Ureter (tissue), 1 donor: ENCODE measurements at places on chromosomes 2 and 18. TPM values are rescaled to one million over a fixed set of nuclear protein-coding genes. Genes with fewer than 3 reads are reported as not detected.

GRCh38 chr2:171308280-171309054 is 125.3 kb downstream of the METTL8 start:
- no peak for DNase-seq

- DNase-seq = no peak
Measured at GRCh38 chr2:199366406-199366805, 91.3 kb downstream of the SATB2 start.

DNA sequence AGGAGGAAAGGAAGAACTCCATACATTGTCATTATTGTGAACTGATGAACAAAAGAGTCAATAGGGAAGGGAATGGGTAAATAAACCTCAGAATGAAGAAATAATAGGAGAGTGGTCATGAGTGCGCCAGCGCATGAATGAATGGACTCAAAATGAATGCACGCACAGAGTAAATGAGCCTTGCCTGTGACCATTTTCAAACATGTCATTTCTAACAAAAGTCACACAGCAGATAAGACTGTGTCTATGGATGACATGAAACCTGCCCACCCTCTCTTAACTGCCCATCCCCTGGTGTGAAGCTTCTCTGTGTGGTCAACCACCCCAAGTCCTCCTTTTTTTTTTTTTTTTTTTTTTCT is 121.1 kb upstream of the TEX51 start:
- DNase-seq = no peak

GRCh38 chr2:18922276-18922675 is 332.9 kb upstream of the NT5C1B start:
- no peak for DNase-seq

DNA sequence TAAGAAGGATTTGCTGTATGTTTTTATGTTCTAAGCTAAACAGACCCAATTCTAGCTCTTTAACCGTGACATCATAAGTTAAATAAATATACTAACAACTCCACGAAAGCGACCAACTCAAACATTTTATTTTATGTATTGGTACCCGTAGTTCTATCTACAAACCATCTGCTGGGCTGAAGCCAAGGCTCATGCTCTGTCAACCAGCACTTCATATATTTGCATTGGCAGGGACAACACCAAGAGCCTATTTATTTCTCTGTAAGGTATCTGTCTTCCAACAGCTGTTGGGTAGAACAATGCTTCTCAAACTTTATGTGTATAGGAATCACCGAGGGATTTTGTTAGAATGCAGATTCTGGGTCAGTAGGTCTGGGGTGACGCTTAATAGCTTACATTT is 64.5 kb downstream of the PID1 start:
- no peak for DNase-seq

DNA sequence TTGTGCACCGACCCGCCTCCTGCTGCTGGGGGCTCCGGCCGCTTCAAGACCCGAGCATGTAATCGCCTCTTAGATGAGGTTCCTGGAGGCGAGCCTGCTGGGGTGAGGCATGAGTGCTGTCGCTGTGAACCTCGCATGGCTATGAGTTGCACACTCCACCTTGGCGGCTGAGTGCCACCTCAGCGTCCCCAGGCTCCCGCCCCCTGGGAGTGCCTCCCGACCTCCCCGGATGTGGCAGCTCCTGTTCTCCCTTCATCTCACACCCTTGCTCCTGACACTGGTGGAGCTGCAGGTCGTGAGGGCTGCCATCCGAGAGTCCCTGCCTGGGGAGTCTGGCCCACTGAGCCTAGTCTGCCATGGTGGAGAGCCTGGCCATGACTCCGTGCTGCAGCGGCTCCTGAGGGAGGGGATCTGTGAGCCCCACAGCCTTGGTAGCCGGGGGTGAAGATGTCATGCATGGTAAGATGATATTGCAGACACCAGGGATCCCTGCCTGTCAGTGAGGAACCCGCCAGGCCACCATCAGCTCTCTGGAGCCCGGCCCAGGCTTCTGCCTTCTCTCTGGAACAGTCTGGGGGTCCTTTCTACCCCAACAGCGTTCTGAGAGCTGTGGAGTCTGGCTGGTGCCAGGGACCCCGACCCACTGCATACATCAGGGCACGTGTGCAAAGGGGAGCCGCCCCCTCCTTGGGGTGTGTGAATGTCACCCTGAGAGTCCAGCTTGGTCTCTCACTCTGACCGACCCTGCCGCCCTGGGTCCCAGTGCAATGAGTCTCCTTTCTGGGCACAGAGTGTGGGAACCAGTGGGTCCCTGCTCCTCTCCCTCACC is 61.6 kb upstream of the HS6ST1 start:
- DNase-seq = no peak

GRCh38 chr2:3277748-3278520 is 99.7 kb downstream of the EIPR1 start:
- DNase-seq = no peak

DNA sequence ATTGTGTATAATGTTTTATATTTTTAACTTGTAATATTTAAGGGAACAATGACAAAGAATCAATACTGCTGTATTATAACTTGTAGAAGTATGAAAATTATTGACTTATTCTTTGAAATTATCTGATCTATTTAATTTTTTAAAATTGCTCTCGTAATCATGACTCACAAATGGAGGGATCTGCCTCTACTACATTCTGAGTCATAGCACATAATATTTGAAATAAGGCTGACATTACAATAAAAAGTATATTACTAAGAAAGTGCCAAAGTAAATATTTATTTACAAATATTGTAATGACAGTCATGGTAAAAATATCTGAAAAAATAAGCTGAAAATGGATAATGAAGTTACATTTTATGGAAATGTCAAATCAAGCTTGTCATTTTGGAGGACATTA is 1144.6 kb upstream of the CDH2 start:
- no peak for DNase-seq

- no peak for DNase-seq
Measured at GRCh38 chr2:210169516-210170195, 1.6 kb downstream of the KANSL1L start.

- no peak for DNase-seq
Measured at GRCh38 chr2:169438466-169439072, 40.7 kb upstream of the BBS5 start.

GRCh38 chr2:29130295-29130694 is 15.1 kb downstream of the CLIP4 start:
- no peak for DNase-seq

DNA sequence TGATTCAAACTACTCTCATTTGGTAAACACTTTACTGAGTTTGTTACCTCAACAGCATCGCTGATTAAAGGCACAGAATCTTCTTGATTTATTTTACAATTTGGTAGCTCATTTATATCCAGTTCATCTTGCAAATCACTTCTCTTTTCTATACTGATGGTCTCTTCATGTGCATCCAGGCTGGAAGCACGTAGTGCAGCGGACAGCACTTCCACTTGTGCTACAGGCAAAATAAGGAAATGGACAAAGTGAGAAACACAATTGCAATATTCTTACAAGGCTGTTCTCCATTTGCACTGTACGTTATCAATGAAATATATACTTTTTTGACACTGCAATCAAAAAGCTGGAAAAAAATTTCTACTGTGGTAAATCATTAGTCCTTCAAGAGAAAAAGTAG is 51.0 kb downstream of the PPP4R1 start:
- no peak for DNase-seq

DNA sequence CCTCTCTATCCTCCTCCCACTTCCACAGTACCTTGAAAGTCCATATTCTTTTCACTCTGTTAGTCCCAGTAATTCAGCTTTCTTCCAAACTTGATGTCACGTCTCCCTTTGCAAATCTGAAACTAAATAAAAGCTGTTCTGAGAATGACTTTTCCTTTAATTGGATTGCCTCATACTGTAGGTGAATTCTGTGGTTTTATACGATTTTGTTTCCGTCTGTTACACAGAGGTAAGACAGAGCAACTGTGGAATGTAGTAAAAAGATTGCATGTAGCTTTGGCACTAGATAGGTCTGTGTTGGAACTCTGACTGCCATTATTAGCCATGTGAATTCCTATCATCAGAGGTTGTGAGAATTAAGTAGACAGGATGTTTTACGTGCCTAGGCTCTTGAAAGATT is 25.9 kb downstream of the MALT1 start:
- DNase-seq = no peak

- no peak for DNase-seq
Measured at GRCh38 chr2:181120625-181121024, 140.2 kb downstream of the UBE2E3 start.

DNA sequence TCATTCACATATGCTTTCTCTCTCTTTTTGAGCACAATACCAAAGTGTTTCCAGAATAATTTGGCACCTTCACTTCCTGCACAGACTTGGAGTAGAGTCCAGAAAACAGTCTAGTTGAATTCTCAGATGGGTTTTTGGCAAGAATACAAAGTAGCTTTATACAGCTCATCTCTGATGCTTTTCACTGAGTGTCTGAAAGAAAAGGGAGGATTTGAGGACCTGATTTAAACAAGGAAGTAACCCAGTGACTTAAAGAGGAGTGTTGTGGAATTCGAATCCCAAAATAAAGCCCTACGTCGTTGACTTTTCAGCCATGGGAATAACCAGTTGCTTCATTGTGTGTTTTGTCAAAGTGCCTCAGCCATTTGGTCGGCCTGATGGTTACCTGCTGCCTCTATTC is 31.8 kb downstream of the METAP1D start:
- DNase-seq = no peak

- DNase-seq = no peak
Measured at GRCh38 chr2:10980071-10980470, 68.3 kb downstream of the KCNF1 start.

DNA sequence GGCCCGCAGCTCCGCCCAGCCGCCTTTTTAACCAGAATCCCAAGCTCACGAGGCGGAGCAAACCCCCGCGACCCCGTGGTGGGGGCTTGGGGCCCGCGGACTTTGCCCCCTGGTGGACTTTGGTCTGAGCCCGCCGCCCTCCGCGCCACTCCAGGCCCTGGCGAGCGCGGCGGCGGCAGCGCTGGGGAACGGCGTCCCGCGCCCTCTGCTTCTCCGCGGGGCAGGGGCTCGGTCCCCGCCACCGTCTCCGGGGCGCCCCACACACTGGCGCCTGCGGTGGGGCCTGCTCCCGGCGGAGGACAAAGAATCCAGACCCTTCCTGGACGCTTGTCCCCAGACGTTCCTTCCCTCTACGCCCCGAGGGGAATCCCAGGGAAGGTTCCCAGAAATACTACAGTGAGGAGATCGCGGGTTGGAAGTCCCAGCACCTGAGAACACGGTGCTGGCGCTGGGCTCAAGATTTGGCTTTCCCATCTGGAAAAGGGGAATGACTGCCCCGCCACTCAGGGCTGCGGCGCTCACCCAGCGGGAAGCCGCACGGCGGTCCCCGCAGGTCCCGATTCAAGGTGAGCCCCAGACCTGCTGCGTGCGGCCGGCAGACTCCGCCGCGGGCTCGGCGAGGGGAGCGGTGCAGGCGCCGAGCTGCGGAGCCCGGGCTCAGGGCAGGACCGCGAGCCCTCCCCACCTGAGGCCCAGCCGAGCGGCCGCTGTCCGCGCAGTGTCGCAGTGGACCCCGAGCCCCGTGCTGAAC is at the start of gene HAAO:
TSS of gene HAAO (minus strand) at position 1 of the 751 bp plus-strand sequence. CDS start 47 bp downstream, outside the sequence.
- peak; percentile 69 for DNase-seq

DNA sequence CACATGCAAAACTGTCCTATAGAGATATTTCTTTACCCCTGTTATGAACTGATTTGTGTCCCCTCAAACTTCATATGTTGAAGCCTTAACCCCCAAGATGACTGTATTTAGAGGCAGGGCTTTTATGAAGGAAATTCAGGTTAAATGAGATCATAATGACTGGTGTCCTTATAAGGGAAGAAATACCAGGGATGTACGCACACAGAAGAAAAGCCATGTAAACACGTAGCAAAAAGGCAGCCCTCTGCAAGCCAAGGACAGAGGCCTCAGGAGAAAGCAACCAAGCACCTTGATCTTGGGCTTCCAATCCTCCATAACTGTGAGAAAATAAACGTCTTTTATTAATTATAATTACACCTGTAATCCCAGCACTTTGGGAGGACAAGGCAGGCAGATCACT is 101.3 kb upstream of the NDUFV2 start:
- no peak for DNase-seq

DNA sequence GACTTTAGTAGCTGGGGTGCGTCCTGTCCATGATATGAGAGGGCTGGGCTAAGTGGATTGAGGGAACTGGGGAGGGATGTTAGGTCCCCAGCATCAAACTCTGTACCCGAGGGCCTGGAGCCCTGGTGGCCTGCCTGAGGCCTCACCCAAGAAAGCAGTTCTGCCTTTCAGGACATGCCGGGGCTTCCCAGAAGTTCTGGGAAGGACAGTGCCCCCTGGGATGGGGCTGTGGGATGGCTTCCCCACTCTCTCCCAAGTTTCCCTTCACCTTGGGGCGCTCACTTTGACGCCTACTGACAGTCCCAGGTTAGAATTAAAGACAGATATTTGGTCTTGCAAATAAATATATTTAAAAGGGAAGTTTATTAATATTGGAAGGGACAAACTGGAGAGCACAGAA is 1.8 kb downstream of the OXER1 start:
- DNase-seq = peak; percentile 32

DNA sequence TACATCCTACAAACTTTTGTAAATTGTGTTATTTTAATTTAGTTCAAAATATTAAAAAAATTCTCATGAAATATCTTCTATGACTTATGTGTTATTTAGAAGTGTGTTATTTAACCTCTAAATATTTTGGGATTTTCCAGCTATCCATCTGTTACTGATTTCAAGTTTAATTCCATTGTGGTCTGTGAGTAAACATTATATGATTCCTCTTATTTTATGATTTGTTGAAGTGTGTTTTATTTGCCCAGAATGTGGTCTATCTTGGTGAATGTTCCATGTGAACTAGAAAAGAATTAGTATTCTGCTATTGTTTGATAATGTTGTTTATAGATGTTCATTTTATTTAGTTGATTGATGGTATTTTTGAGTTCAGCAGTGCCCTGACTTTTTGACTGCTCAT is 136.0 kb downstream of the ZNF804A start:
- no peak for DNase-seq

DNA sequence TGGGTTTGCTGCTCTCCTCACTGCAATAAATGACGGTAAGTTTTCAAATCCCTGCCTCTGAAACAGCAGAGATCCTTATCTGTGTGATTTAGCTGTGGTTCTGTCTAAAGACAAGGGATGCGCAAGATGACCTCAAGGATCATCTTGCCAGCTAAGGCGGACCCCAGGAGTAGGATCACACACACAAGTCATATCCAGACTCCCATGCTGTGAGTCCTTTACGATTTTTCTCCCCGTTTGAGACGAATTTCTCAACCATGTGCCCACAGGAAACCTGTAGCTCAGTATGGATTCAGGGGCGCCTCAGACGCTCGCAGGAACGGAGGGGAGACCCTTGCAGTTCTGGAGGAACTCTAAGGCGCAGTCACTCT is 11.1 kb upstream of the DCTN1 start:
- DNase-seq = no peak

- DNase-seq = peak; percentile 24
Measured at GRCh38 chr2:1745171-1746023, 1.1 kb upstream of the PXDN start.

DNA sequence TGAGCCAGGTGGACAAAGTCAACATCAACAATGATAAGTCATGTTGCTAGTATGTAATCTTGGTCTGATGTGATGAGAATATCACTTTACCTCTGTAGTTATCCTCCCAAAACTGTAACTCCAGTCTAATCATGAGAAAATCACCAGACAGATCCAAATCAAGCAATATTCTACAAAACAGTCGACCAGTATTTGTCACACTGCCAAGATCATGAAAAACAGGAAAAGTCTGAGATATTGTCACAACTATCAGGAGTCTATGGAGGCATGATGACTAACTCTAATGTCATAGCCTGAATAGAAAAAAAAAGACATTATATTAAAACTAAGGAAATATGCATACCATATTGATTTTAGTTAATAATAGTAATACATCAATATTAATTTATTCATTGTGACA is 1883.3 kb upstream of the CELF4 start:
- DNase-seq = no peak

The TNFAIP6 gene
- 1.9 TPM for total RNA-seq

The CERS6 gene
- 29.3 TPM for total RNA-seq

The CDH20 gene
- total RNA-seq = 0.75 TPM

The SLC16A14 gene
- total RNA-seq = 9.2 TPM

The PSTPIP2 gene
- 9.9 TPM for total RNA-seq

The MC4R gene
- total RNA-seq = not detected

The GPR45 gene
- not detected for total RNA-seq
